ENCODE measurements at places on chromosomes 3 and 15. TPM values are rescaled to one million over a fixed set of nuclear protein-coding genes. Genes with fewer than 3 reads are reported as not detected.

Gene CLEC3B
- polyA plus RNA-seq, result 144 TPM

DNA sequence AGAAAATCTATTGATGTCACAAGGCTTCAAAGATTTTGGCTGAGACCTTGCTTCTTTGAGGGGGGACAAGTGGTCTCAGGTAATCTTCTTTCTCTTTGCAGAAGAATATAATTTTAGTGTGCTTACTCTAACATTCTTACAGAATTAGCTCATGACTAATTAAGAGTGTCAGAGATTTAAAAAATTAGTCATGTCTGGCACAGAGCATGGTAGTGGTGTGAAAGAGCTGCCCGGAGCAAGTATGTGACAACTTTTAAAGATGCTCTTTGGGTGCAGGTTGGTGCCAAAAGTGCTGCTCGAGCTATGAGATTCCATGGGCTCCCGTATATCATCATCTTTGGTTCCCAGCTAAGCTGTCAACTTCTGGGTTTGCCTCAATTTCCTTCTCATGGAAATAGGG is 31.1 kb downstream of the CYP19A1 start:
- no peak for DNase-seq
- no peak overlapping the region for H3K27ac ChIP-seq
- H3K4me1 ChIP-seq, result peaks cover 10% of the 10 kb centered on the region
- no peaks in the 10 kb centered on the region for H3K36me3 ChIP-seq
- H3K27me3 ChIP-seq, result no peaks in the 10 kb centered on the region

DNA sequence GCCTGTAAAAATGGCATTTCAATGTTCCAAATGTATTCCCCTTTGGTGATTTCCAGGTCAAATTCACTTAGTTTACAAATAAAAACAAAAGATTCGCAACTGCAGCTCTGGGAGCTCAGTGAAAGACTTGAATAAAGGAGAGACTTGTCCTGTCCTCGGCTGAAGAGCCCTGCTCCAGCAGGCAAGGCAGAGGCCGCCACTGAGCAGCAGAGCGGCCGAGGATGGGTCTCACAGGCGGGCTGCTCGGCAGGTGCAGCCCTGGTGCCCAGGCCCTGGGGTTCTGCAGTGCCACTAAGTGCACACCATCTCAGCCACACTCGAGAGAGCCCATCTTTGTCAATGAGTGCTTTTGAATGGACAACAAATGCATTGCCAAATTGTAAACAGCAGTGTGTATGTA is 856.2 kb downstream of the AGBL1 start:
- no peaks in the 10 kb centered on the region for H3K36me3 ChIP-seq
- no peaks in the 10 kb centered on the region for H3K27me3 ChIP-seq
- DNase-seq, result no peak
- H3K27ac ChIP-seq, result no peak overlapping the region
- no peak overlapping the region for H3K4me3 ChIP-seq

DNA sequence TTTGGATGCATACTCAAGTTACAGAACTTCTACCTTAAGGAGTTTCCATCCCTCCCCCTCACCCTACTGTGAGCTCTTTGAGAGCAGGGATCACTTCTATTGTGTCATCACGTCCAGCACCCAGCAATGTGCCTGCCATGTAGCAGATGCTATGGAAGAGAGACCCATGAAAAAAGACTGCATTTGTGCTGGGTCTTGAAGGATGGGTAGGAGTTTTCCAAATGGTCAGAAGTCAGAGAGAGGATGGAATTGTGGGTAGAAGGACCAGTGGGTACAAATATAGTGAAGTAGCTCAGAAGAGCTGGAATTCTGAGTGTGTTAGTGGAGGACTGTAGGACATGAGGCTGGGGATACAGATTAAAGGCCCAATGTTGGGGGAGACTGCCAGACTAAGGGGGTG is 141.7 kb downstream of the SRGAP3 start:
- peaks cover 8% of the 10 kb centered on the region for H3K36me3 ChIP-seq
- peaks cover 36% of the 10 kb centered on the region for H3K4me1 ChIP-seq
- no peak overlapping the region for H3K4me3 ChIP-seq
- DNase-seq, result no peak
- H3K27me3 ChIP-seq, result no peaks in the 10 kb centered on the region
- H3K27ac ChIP-seq, result no peak overlapping the region

Gene CCDC39
- polyA plus RNA-seq, result 2.3 TPM

Gene ITGA11
- 6.4 TPM for polyA plus RNA-seq

Gene CCDC191
- 3.3 TPM for polyA plus RNA-seq

Gene LRTM1
- polyA plus RNA-seq, result 70.0 TPM
